ENCODE measurements at places on chromosomes 12 and 14.

- no peak for DNase-seq
Observed at GRCh38 chr12:82290415-82290814, 67.8 kb downstream of the CCDC59 start.

DNA sequence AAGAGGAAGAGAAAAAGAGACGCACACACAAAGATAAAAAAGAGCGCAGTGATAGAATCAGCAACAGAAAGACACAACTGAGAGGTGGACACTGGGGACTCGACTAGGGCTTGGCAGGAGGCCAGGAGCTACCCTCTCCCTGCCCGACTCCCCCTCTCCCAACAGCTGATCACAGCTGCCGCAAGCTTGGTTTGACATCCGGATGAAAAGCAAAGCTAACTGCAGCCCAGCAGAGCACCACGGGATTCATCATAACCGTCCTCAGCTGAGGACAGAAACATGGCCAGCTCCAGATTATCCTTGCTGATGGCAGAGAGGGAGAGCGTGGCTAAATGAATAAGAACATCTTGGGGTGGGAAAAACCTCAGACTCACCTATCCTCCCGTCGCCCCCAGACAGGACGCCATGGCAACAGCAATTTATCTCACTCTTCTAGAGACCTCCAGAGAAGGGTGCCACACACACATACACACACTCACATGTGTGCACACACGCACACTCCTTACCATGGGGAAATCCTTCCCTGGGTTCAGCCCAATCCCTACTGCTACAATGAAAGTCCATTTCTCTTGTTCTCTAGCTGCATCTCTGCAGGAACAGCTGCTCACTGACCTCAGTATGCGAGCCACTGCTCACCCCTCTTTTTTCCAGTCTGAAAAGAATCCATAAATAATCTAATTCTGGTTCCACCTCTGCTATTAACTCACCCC is 135.3 kb downstream of the NTF3 start:
- DNase-seq, result no peak

DNA sequence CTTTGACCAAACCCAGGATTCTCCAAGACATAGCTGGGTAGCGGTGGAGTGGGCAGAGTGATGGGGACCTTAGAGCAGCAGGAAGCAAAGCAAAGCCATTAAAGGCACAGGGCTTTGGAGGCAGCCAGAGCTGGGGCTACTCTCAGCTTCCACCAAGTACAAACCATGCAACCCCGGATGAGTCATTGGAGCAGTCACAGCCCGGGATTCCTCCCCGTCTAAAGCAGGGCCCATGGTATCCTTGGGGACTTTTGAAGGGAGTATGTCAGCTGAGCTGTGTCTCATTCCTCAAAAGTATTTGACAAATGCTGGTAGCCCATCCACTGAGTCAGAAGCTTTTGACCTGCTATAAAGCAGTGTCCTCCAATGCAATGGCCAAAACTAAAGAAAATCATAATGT is 9.7 kb upstream of the IFI27 start:
- no peak for DNase-seq

- no peak for DNase-seq
Observed at GRCh38 chr14:23124337-23124954, 5.4 kb upstream of the CEBPE start.

GRCh38 chr14:102256716-102257115 is 48.2 kb downstream of the MOK start:
- DNase-seq, result no peak

GRCh38 chr12:6852651-6853354 is 853 bp downstream of the USP5 start:
- no peak for DNase-seq

DNA sequence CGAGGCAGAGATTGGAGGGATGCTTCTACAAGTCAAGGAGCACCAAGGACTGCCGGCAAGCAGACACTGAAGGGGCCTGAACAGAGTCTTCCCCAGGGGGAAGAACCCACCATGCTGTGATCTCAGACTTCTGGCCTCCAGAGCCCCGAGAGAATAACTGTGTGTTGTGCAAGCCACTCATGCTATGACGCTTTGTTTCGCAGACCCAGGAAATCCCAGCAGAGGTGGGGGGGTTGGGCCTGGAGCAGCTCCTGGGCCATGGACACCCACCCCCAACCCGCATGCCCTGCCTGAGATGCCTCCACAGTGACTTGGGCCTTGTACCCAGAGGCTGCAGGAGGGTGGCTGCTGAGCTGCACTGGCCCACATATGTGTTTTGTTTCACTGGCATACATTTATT is 31.2 kb downstream of the ARL6IP4 start:
- DNase-seq, result no peak

DNA sequence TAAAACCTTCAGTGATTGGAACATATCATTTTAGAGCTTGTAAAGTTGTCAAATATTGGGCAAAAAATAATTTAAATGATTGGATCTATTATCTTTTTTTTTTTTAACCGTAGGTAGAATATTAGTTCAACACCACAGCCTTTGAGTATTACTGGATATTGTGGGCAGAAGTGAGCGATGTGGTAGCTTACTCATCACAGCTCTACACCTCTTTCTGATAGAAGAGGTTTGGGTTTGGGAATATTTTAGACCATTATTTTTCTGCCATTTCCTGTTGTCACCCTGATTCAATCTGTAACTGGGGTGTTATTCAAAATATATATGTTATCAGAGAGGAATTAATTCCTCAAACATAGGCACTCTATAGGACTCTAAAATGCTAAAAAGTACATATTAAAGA is 34.8 kb upstream of the SLC38A2 start:
- DNase-seq, result no peak

- DNase-seq, result no peak
Observed at GRCh38 chr12:96447256-96447655, 42.1 kb upstream of the CFAP54 start.

DNA sequence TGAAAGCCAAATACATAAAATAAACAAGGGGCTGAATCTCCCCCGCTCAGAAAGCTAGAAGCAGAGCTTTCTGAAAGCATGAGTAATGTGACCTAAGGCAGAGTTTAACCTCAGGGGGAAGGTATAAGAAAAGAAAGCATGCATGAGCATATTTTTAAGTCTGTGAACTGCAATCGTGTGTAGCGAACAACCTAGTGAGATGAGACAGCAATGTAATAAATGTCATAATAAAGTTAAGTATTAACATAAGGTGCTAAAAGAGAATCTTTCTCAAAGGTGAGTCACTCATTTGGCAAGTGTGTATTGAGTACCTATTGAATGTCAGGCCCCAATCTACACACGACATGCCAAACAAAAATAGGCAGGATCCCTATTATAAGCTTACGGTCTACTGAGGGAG is 14.2 kb upstream of the WDR20 start:
- DNase-seq, result no peak

GRCh38 chr12:33703221-33703620 is 263.6 kb upstream of the SYT10 start:
- no peak for DNase-seq

DNA sequence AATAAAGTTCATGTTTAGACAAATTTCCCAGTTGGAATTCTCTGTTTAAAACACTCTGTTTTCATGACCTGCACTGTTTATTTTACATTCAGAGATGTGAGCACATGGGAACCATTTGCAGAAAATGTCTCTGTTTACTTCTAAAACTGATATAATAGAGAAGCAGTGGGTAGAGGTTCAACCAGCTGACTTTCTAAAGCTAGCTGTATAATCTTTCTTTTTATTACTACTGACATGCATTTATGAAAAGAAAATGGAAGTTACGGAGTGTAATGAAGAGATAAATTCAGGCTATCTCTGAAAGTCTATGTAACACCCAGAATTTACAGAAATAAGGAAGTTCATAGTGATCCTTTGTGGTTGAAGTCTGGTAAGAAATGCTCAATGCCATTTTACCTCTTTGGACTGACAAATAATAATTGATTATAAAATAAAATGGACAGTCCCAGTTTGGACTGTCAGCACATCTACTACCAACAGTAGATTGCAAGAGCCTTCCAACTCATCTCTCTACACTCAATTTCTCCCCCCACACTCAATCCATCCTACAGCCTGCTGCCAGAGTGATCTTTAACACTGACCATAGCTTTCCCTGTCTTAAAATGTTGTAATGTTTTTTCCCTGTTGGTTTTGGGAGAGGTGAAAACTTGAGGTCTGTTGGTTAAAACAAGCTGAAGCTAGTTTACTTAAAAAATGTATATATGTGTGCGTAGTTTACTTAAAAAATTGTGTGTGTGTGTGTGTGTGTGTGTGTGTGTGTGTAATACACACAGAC is 137.4 kb downstream of the AEBP2 start:
- no peak for DNase-seq

- no peak for DNase-seq
Observed at GRCh38 chr14:33401311-33401710, 462.6 kb downstream of the NPAS3 start.

DNA sequence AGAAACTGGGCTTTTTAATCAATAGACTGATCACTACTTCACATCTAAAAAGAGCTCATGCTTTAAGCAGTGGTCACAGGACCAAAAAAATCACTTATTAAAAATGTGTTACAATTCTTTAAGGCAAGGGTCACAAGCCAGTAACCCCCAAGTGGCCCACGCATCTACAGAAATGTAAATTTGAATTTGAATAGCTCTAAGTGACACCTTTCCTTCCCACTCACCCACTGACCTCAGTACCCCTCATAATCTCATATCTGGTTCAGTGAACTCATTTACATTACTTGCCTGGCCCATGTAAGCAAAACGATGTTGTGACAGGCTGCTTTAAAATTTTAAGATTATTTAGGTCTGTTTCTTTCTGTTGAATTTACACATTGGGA is 27.4 kb downstream of the NELL2 start:
- no peak for DNase-seq

DNA sequence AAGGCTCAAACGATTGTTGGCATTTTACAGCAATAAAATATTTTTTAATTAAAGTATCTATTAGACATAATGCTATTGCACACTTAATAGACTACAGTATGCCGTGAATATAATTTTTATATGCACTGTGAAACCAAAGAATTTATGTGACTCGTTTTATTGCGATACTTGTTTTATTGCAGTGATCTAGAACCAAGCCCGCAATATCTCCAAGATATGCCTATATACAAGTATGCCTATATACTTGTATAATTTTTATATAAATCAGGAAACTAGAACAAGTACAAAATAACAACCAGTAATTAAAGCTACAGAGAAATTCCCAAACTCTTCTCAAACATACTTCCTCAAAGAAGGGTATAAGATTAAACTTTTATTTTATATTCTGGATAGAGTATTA is 31.3 kb downstream of the EEA1 start:
- no peak for DNase-seq

DNA sequence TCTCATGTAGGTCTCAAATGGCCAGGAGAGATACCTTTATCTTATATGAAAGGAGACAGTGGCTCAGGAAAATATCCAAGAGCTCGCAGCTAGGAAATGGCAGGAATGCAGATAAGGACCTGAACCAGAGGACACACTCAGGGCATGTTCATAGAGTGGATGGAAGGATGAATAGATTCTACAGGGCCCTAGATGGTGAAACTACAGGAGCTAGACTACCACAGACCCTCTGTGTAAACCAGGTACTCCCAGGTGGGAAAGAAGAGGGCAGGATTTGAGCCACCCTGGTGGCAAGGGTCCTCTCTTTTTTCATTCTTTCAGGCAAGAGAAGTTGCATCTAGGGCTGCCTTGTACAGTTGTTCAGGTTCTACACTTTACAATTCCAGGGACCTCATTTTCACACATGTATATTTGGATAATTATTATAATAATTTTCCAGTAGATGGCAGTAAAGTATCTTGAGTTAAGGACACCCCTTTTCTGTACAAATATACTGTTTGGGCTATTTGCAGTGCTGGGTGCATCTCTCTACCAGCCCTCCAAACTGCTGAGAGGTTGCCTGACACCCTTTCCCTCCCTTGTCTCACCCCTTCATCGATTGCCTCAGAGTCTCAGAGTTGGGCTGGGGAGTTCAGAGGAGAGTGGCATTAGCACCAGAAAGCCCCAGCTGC is 10.5 kb upstream of the ZDHHC22 start:
- no peak for DNase-seq

GRCh38 chr12:19988001-19988400 is 380.3 kb upstream of the PDE3A start:
- no peak for DNase-seq

GRCh38 chr12:116353958-116354357 is 76.5 kb upstream of the MED13L start:
- no peak for DNase-seq

- no peak for DNase-seq
Observed at GRCh38 chr12:66541426-66541825, 137.4 kb downstream of the GRIP1 start.

DNA sequence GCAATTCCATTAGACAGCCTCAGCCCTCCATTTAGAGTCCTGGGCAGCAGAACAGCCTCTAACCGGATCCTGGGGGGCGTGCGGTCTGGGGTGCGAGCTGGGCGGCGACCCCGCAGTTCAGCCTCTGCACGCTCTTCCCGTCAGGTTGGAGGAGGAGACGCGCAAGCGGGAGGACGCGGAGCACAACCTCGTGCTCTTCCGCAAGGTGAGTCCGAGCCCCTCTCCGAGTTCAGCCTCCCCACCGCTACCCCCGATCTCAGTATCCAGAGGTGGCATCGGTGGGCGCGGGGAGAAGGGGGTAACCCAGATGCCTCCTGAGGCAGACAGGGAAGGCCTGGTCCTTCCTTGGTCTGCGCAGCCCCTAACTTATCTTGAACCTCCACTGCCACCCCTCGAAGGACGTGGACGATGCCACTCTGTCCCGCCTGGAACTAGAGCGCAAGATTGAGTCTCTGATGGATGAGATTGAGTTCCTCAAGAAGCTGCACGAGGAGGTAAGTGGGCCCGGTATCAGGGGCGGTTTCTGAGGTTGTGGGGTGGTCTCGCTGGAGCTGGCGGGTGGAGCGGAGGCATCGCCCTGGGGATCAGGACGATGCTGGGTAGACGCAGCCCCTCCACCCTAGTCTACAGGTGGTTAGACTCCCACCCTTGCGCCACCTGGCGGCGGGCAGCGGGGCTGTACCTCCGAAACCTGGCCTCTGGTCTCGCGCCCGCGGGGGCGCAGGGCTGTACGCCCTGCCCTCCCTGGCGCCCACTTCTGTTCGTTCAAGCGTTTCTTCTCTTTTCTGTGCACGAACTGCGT is 1.3 kb downstream of the PRPH start:
- DNase-seq, result peak; percentile 36

GRCh38 chr12:97639702-97640101 is 177.1 kb downstream of the RMST start:
- no peak for DNase-seq
